Lower lobe of right lung (tissue), 2 donors: ENCODE measurements at places on chromosomes 6 and 20.
A peak's percentile ranks its signal among the peaks of the same experiment; 100 is the strongest.

GRCh38 chr6:91080871-91081270, 494.0 kb upstream of the MAP3K7 start:
- no peak for DNase-seq

- DNase-seq, result no peak
Observed at GRCh38 chr6:46490425-46491200, 636 bp downstream of the RCAN2 start.

DNA sequence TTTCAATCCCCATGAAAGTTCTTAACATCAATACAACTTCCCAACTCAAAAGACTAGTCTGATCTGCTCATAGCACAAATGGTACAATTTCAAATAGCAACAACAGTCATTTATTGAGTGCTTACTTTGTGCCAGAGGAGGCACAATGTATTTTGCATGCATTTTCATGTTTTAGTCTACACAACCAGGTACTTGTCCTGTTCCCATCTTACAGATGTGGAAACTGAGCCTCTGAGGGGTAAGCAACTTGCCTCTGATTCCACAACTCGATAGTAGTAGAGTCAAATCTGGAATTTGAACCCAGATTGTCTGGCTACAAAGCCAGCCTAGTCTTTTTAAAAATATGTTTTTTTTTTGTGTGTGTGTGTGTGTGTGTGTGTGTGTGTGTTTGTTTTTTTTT, 45.6 kb upstream of the TBC1D7 start:
- no peak for DNase-seq

DNA sequence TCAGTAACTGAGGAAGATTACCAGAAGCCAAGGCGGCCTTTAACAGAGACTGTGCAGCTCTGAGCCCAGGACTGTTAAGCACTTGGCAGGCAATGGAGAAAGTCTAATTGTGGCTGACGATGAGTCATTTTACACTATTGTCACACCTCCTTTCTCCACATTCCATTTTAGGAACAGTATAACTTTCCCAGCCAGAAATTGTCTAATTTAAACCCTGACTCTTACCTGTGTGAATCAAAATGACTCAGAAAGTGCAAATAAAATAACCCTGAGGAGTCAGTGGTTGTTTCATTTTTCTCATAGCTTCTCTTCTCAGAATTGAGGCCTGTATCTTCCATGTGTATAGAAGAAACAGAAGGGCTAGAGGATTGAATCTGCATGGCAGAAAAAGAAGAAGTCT, 40.0 kb upstream of the OPN5 start:
- DNase-seq, result no peak

GRCh38 chr6:46684771-46685170, 2.9 kb upstream of the TDRD6 start:
- DNase-seq, result no peak

DNA sequence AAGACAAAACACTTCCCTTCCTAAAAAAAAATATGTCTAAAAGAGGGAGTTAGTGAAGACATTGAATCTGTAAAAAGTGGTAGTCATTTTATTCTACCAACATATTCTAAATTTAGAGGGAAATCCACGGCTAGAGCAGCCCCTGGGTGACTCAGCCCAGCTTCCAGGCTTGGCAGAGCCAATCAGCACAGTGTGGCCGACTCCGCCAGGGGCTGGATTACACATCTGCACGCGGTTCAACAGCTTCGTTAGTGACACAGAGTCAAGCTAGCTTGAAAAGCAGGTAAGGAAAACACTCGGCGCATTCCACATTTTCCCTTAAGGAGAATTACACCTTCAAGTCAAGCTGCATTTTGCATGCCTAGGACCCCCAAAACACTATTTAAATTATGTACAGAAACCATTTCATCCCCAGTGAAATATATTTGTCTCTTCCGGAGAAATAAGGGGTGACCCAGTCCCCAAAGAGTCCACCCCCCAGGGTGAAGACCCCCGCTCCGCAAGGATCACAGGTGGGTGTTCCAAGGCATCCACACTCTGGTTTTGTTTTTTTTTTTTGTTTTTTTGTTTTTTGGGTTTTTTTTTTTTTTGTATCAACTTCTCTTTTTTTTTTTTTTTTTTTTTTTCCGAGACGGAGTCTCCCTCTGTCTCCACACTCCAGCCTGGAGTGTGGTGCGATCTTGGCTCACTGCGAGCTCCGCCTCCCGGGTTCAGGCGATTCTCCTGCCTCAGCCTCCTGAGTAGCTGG, 58.4 kb upstream of the ARID1B start:
- no peak for DNase-seq

- no peak for DNase-seq
Observed at GRCh38 chr6:12426121-12426520, 136.0 kb downstream of the EDN1 start.

GRCh38 chr6:81476881-81477280, 275.6 kb downstream of the TENT5A start:
- no peak for DNase-seq

DNA sequence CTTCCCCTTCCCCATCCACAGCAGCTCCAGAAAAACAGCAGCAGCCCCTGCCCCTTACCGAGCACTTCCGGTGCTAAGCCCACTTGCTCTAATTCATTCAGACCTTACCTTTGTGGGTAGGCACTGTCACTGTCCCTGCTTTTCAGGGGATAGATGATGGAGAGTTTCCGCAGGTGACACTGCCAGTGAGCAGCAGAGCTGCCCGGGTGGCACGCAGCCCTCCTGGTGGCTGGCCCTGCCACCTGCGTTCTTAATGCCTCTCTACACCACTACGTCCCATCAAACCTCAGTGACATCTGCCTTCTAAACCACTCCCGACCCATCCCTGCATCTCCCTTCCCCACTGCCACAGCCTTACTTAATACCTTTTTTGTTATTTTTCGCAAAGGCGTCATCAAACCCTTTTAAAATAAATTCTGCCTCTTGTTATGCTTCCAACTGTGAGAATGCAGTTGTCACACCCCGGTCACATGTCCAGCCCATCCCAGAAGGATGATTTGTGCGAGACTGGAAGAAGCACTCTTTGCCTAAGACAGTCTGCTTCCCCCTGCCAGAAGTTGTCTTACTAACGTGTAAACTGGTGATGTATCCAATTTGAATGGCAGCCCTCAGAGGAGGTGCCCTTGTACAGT, 89.7 kb downstream of the NFATC2 start:
- DNase-seq, result no peak

DNA sequence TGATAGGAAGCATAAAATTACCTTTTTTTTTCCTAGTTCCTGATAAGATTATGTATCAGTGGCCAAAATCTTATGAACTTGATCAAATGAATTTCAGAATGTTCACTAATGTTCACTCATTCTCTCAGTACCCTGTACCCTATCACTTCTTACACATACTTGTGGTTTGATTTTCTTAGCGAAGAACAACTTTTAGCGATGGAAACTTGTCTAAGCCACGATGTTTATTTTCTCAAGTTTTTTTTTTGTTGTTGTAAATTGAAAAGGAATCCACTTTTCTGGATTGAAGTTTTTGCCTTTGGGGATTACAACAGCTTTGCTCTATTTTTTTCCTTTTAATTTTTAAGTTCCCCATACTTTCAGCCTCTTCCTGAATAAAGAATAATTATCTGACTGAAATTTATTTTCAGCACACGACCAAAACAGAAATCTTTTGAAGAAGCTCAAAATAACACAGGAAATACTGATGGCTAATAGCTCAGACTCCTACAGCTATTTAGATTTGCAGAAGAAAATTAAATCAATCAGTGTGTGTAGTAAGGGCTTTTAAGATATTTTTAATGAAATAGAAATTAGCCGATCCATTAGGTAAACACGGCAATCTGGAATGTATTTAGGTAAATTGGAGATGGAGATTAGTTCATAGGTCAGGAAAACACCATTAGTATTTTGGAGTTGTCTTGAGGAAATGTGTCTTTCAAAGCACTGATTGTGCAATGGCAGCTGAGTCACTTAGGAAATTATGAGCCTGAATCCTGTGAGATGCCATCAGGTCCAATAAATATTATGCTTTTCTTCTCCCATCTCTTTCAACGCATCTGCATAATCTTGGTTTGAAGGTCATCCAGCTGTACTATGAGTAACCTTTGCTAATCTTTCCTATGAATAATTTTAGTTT, 217.5 kb downstream of the GJA1 start:
- no peak for DNase-seq

GRCh38 chr20:37158248-37158647, 20.9 kb upstream of the RPN2 start:
- no peak for DNase-seq

GRCh38 chr20:34271956-34272355, 30.7 kb downstream of the ASIP start:
- DNase-seq, result no peak

GRCh38 chr6:15709651-15710269, 46.9 kb upstream of the DTNBP1 start:
- no peak for DNase-seq

DNA sequence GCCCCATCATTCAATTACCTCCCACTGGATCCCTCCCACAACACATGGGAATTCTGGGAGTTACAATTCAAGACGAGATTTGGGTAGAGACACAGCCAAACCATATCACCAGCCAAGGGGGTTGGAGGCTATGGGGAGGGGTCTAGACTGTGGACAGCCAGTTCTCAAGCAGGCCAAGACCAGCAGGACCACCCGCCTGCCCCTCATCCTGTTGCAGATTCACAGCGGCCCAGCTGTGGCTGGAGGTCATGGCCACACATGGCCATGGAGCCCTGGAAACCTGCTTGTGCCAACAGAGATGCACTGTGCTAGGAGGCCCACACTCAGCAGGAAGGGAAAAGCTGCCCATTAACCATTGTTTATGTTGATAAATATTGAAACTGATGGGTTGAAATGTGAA, 240.5 kb downstream of the TTLL2 start:
- DNase-seq, result no peak

GRCh38 chr6:139711804-139712585, 337.5 kb upstream of the CITED2 start:
- DNase-seq, result no peak

- DNase-seq, result no peak
Observed at GRCh38 chr6:6657085-6657819, 68.7 kb downstream of the LY86 start.

DNA sequence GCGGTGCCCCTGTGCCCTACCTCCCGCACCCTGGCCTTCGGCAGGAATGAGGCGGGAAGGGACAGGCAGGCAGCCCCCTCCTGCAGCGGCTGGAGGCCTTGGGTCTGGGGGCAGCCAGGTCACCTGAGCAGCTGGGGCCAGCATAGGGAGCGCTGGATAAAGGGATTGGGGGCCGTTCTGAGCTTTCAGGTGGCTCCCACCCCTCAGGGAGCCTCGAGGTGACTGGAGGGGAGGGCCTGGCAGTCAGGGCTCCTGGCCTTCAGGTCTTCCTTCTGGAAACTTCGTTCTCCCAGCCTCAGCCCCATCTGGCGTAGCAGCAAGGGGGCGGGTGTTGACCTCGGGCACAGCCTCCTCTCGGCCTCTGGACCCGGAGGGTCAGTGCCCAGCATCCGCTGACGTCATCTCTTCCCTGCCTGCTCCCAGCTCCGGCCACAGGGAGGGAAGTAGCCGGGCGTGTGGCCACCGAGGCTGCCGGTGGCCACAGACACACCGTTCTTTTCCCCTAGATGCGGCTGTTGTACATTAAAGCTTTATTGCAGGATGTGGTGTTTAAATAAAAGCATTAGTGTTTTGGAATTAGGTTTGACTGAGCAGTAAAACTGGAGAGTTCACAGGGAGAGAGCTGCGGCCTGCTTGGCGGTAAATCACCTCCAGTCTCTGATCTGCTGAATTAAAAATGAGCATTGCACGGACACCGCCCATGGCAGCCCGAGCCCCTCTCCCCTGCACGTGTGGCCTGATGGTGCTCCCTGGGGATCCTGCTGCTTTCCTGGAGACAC, 80.0 kb upstream of the GATA5 start:
- no peak for DNase-seq

GRCh38 chr6:30319146-30319835, 7.4 kb upstream of the TRIM39 start:
- DNase-seq, result no peak

DNA sequence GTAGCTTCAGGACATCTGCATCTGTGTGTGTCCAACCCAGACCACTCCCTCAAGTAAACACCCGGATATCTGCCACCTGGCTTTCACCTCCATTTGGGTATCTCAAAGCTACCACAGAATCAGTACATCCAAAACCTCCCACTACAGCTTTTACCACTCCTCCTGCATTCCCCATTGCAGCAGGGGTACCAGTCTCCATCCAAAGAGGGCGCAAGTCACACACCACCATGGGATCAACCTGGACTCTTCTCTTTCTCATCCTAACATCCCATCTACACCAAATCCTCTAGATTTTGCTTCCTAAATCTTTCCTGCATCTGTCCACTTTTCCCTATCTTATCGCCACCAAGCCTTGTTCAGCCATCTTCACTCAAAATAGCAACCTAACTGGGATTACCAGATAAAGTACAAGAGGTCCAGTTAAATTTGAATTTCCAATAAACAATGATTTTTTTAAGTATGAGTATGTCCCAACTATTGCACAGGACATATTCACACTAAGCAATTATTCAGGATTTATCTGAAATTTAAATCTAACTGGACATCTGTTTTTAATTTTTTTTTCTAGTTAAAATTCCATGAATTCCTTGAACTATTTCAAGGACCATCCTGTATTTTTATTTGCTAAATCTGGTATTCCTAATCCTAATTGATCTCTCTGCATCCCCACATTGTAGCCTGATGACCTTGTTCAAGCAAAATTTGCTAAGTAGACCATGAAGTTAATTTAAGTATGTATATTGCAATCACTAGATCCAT, 164.3 kb upstream of the MLN start:
- DNase-seq, result no peak

- peak; percentile 36 for DNase-seq
Observed at GRCh38 chr20:61932711-61933480, 132.8 kb downstream of the TAF4 start.

GRCh38 chr6:75620381-75621304, 19.0 kb downstream of the SENP6 start:
- DNase-seq, result no peak

DNA sequence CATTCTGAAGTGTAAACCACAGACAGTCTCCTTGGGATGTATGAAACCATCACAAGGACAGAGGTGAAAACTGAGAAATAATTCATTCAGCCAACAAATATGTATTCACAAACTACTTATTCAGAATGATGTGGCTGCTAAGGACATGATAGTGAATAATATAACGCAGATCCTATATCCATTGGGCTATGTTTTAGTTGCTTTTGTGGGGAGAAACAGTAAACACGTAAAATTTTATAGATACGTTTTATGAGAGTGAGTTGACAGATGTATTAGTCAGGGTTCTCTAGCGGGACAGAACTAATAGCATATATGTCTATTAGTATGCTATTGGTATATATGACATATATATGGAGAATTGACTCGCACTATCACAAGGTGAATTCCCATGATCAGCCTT, 402.5 kb downstream of the RFPL4B start:
- no peak for DNase-seq

DNA sequence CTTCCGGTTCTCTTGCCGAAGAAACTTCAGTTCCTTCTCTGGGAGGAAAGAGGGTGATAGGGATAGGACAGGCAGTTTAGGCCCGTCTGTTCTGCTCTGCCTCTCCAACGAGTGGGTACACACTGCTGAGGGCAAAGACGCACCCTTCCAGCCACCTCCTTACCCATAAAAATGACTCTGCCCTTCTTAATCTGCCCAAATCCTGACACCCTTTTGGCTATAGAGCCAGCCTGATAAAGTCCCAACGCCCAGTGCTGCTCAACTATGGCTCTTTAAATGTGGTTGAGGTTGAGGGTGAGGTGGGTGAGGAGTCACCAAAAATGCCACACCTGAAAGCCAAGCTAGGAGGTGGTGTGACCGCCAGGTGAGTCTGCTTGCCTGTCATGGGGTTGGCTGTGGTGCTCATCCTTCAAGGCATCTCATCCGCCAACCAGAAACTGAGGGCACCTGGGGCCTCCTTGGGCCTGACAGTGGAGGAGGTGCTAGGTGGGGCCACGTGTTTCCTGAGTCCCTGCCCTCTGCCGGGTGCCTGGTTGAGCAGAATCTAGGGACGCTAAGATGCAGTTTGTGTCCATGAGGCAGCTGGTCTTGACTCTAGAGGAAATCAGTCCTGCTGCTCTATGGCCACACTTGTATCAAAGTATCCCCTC, 16.3 kb downstream of the CCDC167 start:
- DNase-seq, result no peak
